Cortex of kidney (tissue), 1 donor: ENCODE measurements at places on chromosomes 3 and 15.

- no peak for DNase-seq
Observed at GRCh38 chr15:101266787-101267186, 10.5 kb downstream of the SELENOS start.

- DNase-seq: no peak
Observed at GRCh38 chr3:44825264-44825925, 36.3 kb upstream of the TMEM42 start.

- DNase-seq: no peak
Observed at GRCh38 chr15:86915811-86916331, 836.2 kb downstream of the AGBL1 start.

DNA sequence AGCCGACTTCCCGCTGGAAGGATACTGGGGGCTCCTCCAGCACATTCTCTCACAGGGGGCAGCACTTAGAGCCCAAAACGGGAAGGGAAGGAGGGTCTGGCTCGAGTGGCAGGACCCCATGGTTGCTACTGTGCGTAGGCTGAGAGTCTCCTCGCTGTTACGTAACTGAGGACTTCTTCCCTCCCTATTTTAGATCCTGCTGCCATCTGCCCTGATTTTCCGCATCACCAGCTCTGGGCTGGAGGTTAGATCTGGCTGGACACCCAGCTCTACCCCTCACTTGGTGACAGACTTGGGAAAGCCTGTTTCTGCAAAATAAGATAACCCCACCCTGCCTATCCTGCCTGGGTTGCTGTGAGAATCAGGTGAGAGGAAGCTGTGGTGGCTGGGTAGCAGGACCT lies 47.7 kb downstream of the BDH1 start:
- DNase-seq: no peak

GRCh38 chr15:96349857-96350720 lies 19.6 kb downstream of the NR2F2 start:
- no peak for DNase-seq

GRCh38 chr15:99466701-99467337 lies 99.0 kb upstream of the MEF2A start:
- DNase-seq: no peak

GRCh38 chr3:133295944-133296917 lies 103.6 kb upstream of the BFSP2 start:
- DNase-seq: no peak

DNA sequence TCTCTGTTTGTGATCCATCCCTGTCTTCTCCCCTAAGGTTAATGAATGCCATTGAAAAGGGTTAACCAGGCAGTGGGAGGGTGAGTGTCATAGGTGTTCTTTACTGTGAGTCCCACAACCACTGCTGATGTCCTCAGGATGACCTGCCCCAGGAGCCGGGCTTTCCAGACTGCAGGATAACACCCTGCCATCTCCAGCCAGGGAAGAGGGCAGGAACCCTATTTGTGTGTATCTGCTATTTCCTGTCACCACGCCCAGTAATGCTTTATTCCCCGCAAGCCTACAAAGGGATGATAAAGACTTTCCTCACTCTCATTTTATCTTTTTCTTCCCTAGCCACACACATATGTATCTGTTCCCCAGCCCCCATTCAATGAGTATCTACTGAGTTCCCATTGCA lies 15.6 kb upstream of the CTXND1 start:
- DNase-seq: no peak

DNA sequence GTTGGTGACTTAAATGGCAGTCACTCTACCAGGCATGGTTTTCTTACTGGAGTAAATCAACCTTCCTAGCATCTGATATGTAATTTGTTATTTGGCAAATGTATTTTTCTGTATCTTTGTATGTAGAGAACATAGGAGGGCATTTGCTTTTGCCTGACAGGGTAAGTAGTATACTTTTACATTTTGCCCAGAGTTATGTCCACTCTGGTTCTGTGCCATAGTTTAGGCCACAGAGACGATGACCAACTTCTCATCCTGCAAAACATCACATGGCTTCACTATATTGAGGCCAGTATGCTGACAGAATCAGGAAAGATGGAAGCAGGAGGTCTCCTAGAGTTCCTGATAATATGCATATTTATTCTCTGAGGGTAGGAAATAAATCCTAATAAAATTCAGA lies 23.1 kb upstream of the ULK4 start:
- DNase-seq: no peak

GRCh38 chr3:15591242-15591641 lies 10.1 kb downstream of the HACL1 start:
- DNase-seq: no peak

DNA sequence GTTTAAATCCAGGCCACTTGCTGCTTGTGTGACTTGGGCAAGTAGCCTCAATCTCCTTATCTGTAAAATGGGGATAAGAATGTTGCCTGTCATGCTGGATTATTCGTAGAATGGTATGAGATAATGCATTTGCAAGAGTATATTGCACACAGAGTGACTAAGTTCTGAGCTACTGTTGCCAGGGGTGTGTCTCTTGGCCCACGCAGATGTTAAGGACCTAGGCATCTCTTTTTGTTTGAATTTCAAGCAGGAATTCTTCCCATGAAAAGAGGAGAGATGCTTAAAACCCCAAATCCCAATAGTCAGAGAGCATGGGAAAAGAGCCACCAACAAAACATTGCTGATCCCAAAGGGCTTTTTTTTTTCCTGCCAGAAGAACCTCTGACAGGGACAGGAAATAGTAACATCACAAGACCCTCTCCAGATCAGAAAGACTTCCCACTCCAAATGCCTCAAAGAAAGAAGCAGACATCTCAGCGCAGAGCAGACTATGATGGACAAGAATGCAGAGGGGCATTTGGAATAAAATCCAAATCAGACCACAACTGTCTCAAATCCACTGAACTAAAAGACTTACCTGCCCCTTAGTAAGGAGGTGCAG lies 90.5 kb downstream of the MRPL46 start:
- no peak for DNase-seq

DNA sequence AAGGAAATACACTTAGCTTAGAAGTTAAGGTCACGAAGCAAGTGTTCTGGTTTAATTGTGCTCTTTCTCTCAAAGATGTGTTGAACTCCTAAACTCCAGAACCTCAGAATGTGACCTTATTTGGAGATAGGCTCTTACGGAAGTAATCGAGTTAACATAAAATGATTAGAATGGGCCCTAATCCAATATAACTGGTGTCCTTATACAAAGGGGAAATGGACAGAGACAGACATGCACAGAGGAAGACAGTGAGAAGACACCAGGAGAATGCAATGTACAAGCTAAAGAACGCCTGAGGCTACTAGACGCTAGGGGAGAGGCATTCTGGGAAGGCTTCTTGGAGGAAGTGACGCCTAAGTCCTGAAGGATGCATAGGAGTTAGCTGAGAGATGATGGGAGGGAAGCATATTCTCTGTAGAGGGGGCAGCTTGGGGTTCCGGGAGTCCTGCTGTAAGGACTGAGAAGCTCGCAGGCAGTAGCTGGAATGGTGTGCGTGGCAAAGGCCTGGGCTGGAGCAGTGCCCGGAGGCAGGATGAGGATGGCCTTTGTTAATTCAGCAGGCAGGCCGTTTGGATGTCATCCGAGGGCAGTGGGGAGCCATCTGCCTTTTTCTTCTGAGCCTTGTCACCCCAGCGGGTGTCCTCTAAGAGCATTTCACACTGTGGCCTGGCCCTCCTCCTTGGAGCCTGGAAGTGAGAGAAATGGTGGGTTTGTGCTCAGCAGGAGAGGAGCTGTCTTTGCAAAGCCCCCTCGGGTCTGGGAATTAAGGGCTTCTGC lies 513.4 kb downstream of the SHQ1 start:
- no peak for DNase-seq

DNA sequence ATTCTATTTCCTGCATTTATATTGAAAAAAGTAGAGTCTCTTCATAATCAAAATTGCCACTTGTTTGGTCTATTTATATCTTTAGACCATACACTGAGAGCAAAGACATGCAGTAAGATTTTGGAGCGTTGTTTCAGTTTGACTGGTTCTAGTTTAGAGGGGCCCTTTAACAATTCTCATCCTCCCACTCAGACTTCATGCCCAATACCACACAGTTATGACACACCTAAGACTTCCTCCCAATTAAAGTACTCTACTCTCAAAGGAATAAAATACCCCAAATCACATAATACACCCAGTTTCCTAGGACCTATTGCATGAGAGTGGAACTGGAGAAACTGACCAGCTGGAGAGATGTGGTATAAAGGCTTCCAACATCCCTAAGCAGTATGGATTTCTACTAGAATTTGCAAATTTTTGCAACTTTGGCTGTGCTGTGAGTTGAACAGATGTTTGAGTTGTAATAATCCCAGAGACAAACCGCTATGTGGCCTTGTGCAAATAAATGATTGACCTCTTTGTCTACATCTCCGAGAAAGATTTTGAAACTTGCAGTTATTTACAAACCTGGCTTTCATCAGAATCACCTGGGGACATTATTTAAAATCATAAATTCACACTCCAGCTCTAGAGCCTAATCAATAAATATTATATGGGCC lies 170.0 kb upstream of the ROBO2 start:
- no peak for DNase-seq

DNA sequence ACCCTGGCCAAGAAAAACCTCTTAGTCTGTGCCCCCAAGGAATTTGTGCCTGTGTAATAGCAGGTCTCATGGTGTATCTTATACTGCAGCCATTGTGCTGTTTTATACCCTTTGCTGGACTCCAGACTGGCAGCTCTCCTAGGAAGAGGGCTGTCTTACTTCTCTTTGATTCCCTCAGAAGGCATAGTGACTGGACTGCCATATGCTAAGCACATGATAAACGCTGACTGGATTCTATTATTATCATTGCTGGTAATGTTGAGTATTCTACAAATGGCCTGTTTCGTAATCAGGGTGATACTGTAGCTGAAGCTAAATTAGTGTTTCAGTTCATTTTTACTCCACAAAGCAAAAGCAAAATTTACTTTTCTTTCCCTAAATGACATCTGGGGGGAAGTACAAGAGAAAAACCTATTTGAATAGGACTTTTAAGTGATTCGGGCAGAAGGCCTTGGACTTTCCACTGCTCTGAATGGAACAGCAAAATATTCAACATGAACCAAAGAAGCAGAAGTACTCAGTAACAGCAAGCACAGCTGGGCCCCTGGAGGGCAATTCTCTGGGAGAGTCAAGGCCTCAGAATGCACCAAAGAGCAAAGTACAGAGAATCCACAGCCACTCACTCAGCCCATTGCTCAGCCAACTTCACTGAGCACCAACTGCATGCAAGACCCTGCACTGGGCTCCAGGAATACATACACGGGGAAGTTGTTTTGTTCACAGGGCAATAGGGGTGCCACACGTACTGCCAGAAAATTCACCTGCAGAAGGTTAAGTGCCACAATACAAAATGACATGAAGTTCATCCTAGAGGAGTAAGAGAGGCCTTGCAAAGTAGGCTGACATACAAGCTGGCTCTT lies 7.9 kb upstream of the BCL2A1 start:
- no peak for DNase-seq

GRCh38 chr3:57852896-57853295 lies 96.8 kb downstream of the SLMAP start:
- DNase-seq: no peak

- DNase-seq: no peak
Observed at GRCh38 chr15:25739687-25740121, 123.4 kb downstream of the ATP10A start.

DNA sequence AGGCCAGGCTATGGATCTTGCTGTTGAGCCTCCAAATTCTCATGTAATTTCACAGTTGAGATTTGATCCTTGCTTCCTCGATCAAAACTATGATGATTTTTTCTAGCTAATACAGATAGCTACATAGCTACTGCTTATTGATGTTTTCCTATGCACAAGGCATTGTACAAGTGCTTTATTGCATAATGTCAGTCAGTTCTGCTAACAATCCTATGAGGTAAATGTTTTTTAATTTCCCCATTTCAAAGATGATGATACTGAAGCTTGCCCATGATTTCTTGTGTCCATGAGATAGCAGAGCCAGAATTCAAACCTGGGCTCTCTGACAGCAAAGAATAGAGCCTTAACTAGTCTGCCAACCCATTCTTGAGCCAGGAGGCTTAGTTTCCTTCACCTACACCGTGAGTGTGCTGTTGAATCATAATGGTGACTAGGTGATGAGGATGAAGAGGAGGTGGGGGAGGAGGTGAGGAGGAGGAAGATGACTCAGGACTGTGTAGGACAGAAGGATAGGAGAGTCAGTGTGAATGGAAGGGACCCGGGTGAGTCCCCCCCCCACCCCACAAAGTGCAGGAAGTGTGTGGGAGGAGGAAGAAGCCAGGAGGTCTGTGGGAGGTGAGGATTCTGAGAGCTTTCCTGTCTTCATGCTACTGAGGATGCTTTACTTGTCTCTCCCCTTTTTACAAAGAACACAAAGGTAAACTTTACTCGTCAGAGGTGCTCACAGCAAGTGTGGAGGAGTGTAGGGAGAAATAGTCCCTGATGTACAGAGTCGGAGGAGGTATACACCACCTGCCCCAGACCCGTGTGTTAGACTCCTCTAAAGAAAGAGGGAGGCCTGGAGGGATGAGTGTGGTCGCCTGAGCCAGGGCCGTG lies 3.6 kb downstream of the TAGLN3 start:
- DNase-seq: no peak

DNA sequence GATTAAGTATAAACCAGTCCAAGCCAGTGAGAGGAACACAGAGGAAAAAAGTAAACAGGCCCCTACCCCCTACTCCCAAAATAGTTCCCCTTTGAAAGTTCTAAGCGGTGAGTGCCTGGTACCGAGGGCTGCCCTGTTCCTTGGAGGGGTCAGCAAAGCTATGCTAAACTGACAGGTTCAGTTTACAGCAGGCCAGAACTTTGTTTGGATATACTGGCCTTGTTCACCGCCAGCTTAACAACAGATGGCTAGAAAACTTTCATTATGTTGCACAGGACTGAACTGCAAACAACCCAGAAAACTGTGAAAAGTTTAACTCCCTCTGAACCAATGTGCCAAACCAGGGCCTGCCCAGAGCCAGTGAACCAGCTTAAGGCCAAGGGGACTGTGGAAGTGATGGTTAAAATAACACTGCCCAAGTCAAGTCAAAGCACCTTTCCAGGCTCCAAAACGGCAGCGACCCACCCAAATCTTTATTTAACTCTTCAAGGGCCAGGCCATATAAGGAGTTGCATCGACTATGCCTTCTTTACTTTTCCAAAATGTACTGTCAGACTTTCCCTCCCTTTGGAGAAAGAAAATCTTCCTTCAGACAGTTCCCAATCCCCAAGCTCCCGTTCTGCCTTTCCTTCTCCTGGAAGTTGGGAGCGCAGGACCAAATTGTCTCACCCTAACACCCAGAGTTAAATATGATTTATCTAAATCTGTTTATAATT lies 448.0 kb downstream of the FOXP1 start:
- DNase-seq: no peak

- no peak for DNase-seq
Observed at GRCh38 chr3:79515072-79515471, 252.7 kb downstream of the ROBO1 start.

DNA sequence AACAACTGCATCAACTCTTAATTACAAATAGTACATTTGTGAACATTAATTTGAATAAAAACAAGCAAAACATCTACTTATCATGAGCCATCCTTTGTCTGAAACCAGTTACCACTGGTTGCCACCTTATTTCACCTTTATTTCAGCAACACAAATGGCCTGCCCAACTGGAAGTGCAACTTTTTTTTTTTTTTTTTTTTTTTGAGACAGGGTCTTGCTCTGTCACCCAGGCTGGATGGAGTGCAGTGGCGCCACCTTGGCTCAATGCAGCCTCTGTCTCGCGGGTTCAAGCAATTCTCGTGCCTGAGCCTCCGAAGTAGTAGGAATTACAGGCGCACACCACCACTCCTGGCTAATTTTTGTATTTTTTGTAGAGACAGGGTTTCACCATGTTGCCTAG lies 13.1 kb downstream of the WDR82 start:
- DNase-seq: no peak
